Brain microvascular endothelial cell (primary cell): ENCODE measurements at places on chromosomes 1 and 21.
A peak's percentile ranks its signal among the peaks of the same experiment; 100 is the strongest.

DNA sequence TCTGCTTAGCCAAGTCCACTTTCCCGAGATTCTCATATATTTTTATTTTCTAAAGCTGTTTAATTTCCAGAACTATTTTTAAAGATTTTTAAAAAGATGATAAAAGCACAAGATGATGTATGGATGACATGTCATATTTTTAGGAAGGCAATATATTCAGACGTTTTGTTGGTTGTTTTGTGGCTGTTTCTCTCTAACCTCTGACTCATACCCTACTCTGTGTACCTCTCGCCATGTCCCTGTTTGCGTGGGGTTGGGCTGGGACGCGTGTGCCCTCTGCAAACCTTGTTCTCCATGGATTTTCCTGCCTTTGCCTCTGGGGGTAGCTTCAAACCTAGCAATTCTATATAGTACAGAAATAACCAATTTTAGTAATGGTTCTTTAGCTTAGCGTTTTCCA lies 132.0 kb downstream of the GALNT2 start:
- no peak for DNase-seq

- DNase-seq, result peak; percentile 44
Observed at GRCh38 chr1:91596474-91596873, 95.8 kb downstream of the CDC7 start.

- no peak for DNase-seq
Observed at GRCh38 chr1:171663854-171664575, 11.5 kb upstream of the MYOC start.

GRCh38 chr1:24337455-24337854 lies 18.3 kb downstream of the GRHL3 start:
- no peak for DNase-seq

GRCh38 chr1:1441002-1441888 lies 5.8 kb downstream of the VWA1 start:
- DNase-seq, result no peak

DNA sequence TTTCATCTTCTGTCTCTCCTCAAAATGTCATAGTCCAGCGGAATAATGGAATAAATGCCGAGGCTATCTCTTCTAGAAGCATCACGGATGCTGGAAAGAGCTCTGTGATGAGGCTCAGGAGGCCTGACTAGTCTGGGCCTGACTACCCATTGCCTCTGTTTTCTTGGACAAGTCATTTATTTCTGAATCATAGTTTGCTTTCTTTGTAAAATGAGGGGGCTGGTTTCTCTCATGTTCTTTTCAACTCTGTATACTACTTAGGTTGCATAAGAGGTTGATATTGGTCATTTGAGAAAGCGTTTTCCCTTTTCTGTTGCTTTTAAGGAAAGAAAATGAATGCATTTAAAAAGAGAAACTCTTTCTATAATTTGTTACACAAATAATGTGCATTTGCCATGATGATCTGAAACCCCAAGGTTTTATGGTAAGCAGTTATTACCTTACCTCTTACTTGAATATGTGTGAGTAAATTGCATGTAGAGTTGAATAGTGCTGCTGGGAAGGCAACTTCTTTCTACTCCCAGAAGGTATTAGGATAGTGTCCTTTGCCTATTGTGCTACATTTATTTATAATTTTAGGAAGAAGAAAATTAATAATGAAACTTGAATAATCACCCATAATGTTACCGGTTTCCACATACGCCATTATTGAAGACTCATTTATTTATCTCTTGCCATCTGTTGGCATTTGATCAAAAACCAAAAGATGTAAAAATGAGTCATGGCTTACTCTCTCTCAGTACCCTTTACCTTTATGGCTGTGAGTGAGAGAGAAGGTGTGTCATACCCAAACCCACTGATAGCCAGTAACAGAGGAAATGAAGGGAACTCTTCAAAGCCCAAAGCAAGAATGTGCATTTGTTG lies 179.1 kb downstream of the FASLG start:
- DNase-seq, result no peak
